ENCODE measurements at places on chromosomes 12 and 14.

DNA sequence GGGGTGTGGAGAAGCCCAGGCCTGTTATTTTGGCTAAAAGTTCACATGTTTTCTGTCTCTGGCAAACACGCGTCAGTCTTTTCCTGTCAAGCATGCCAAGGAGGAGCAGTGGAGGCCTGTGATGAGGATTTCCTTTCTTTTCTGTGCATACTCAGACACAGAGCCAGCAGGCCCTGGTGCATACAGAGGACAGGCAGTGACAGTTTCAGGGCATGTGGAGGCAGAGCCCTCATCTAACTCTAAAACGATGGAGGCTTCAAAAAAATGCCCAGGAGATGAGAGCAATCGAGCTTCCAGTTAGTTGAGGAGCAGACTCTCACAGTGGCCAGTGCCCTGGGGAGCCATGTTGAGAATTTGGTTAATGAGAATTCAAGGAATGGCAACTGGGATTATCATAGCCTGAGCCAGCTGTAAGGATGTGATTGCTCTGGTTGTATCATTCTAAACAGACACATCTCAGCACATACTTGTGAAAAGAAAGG lies 66.5 kb downstream of the TRAFD1 start:
- DNase-seq, result no peak

DNA sequence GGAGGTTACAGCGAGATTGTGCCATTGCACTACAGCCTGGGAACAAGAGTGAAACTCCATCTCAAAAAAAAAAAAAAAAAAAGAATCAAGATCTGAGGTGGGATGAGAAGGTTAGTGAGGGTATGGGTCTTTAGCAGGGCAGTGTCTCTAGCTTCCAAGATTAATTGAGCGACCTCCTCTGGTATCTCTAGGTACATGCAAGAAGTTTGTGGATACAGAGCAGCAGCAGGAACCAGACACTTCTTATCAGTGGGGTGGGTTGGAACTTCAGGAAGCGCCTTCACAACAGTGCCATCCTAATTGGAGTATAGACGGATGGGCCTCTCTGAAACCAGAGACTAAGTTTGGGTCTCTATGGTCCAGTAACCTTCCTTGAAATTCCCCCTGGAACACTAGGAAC lies 51.9 kb upstream of the CISTR start:
- no peak for DNase-seq

DNA sequence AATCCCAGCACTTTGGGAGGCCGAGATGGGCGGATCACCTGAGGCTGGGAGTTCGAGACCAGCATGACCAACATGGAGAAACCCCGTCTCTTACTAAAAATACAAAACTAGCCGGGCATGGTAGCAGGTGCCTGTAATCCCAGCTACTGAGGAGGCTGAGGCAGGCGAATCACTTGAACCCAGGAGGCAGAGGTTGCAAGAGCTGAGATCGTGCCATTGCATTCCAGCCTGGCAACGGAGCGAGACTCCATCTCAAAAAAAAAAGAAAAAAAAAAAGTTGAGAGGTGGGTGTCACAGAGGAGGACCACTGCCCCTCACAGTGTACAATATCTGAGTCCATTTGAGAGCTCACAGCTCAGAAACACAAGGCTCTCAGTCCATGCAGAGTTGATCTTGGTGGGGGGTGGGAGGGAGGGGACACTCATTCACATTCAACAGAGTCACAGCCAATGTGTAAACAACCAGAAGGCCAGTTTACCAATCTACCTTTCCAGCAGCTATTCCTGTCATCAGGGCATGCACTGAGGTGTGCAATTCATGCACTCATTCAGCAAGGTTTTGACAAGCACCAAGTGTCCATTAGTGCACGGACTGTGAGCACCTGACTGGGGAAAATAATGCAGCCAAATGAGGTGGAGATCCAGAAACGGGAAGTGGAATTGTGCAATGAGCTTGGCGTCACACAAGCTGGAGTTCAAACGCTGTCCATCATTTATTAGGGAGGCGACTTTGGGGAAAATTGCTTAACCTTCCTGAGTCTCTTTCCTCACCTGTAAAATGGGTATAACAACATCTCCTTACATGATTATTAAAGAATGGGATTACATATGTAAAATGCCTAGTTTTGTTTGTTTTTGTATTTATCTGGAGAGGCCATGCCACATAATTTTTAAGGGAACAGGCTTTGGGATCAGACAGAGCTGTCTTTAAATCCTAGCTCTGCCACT lies 4.4 kb upstream of the EIF5 start:
- peak; percentile 86 for DNase-seq

- DNase-seq, result no peak
Measured at GRCh38 chr12:106135075-106135474, 3.7 kb downstream of the NUAK1 start.

GRCh38 chr14:72256055-72256454 lies 323.8 kb downstream of the RGS6 start:
- DNase-seq, result no peak

Data from MV-4-11 (cell line).